Subcutaneous adipose tissue (tissue), 4 donors: ENCODE measurements at places on chromosomes 1 and 21. TPM values are rescaled to one million over a fixed set of nuclear protein-coding genes. Genes with fewer than 3 reads are reported as not detected.

The ICOSLG gene
- total RNA-seq = 1.3 TPM

The SAMD11 gene
- total RNA-seq = not detected

The ANGPTL3 gene
- not detected for total RNA-seq

The PTGER3 gene
- total RNA-seq = 186 TPM

The HSD3B1 gene
- total RNA-seq = not detected

The RGS1 gene
- 693 TPM for total RNA-seq

The AQP10 gene
- total RNA-seq = not detected

The ALPL gene
- total RNA-seq = 9.1 TPM

The KISS1 gene
- not detected for total RNA-seq

The BARHL2 gene
- not detected for total RNA-seq

The DENND1B gene
- 27.5 TPM for total RNA-seq

The S100A3 gene
- total RNA-seq = 2.8 TPM

The BMP8B gene
- 0.44 TPM for total RNA-seq

The PIGR gene
- 0.38 TPM for total RNA-seq

The LAMC1 gene
- total RNA-seq = 597 TPM

The FCRL6 gene
- total RNA-seq = not detected

The NEGR1 gene
- total RNA-seq = 32.3 TPM

The KCNE1 gene
- total RNA-seq = 13.7 TPM

The TRIM17 gene
- total RNA-seq = not detected

The PRAMEF27 gene
- not detected for total RNA-seq

The PAFAH2 gene
- 9.4 TPM for total RNA-seq

The SPRR4 gene
- total RNA-seq = not detected

The FCRL2 gene
- total RNA-seq = not detected

The HSPB7 gene
- 429 TPM for total RNA-seq

The DTL gene
- 1.3 TPM for total RNA-seq

The GJB3 gene
- not detected for total RNA-seq

The ANKRD45 gene
- total RNA-seq = 0.34 TPM

The SH2D5 gene
- not detected for total RNA-seq

The CCDC27 gene
- not detected for total RNA-seq

The DCDC2B gene
- total RNA-seq = not detected

The AIRE gene
- not detected for total RNA-seq

The NEK2 gene
- total RNA-seq = 0.68 TPM

The PEX19 gene
- total RNA-seq = 135 TPM

The DIO1 gene
- not detected for total RNA-seq

The HPCA gene
- not detected for total RNA-seq

The TMPRSS3 gene
- total RNA-seq = not detected

The VSIG8 gene
- not detected for total RNA-seq

The LCE2C gene
- not detected for total RNA-seq
